Daoy (cell line): ENCODE measurements at places on chromosomes 2 and 18. TPM values are rescaled to one million over a fixed set of nuclear protein-coding genes. Genes with fewer than 3 reads are reported as not detected.

FBXO48 gene
- total RNA-seq, result 0.80 and 1.0 TPM in 2 replicates

REG3G gene
- total RNA-seq, result not detected in 2 replicates

NDC80 gene
- 48.9 and 56.7 TPM in 2 replicates for total RNA-seq

DES gene
- total RNA-seq, result 0.17 and 0.77 TPM in 2 replicates

DNA sequence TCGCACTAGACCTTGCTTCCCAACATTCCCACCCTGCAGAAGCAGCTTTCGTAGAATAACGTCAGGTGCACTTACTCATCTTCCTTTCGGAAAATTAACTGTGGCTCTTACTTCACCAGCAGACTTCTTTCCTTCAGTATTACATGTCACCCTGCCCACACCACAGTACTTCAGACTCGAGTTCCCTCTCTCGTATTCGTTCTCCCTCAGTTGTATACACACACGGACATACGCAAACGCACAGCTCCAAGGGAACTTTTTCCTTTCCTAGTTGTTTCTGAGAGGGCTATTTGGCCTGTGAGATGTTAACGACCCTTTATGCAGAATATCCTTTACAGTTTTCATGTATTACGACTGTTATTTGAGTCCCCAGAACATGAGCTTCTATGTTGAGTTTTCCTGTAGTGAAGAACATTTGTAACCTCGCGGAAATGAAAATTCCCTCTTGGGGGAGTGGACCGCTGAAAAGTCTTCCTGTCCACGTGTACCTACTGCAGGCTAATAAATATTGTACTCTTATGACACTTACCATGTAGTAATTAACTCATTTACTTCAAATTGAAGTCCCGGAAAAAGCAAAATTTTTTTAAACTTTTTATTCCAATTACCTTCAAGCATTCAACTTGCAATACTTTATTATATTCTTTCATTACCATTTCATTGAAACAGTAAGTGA lies 908 bp downstream of the ERLEC1 start:
- no peak for DNase-seq

GRCh38 chr18:7102131-7102530 lies 15.5 kb downstream of the LAMA1 start:
- DNase-seq, result no peak

GRCh38 chr2:96831679-96832078 lies 12.1 kb downstream of the ANKRD23 start:
- no peak for DNase-seq

- peak; percentile 66 for DNase-seq
Measured at GRCh38 chr2:198374375-198375082, 570.1 kb downstream of the PLCL1 start.

GRCh38 chr2:109644571-109645275 lies 30.6 kb downstream of the SOWAHC start:
- no peak for DNase-seq

DNA sequence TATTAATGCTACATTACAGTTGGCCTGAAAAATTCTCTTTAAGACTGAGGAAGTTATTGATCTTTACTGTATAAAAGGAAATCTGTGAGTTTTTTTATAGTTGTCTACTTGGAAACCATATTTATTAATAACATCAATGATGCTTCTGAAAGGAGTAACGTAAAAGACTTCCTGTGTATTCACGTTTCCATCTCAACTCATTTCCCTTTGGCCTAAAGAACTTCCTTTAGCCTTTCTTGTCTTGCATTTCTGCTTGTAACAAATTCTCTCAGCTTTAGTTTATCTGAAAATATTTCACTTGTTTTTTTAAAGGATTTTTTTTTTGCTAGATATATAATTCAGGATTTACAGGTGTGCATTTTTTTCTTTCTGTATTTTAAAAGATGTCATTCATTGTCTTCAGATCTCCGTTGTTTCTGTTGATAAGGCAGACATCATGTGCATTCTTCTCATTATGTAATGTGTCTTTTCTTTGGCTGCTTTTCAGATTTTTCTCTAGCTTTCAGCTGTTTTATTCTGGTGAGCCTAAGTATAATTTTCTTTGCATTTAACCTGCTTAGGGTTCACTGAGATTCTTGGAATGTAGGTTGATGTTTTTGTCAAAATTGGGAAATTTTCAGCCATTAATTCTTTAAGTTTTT lies 159.0 kb upstream of the DAPL1 start:
- DNase-seq, result no peak

DNA sequence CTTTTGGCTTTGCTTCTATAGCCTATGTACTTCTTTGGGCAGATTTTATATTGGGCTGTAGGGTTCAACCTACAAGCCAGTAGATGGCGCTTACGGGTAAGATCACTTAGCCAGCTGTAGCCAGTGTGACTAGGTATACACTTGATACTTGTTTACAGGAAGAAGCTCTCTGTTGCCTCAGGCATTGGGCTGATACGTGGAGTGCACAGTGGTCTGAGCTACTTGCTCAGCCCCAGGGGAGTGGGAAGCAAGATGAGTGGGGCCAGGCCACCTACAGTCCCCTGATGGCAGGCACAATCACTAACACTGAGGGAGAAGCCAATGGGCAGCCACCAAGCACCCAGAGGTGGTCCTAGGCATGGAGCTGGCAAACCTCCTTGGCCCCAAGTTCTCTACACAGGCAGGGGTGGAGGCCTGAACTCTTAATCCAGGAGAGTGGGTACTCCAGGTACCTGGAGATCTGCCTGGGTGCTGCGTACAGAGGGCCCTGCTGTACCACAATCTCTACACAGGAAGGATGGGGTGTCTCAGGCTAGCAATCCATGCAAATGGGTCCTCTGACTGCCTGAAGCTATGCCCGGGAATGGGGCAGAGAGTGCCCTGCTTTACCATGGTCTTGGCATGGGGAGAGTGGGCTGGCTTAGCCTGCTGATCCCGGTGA lies 122.2 kb downstream of the NCOA1 start:
- peak; percentile 58 for DNase-seq

- DNase-seq, result no peak
Measured at GRCh38 chr2:19287324-19287723, 71.1 kb downstream of the OSR1 start.
